NT2/D1 (cell line): ENCODE measurements at places on chromosomes 7 and 10.

DNA sequence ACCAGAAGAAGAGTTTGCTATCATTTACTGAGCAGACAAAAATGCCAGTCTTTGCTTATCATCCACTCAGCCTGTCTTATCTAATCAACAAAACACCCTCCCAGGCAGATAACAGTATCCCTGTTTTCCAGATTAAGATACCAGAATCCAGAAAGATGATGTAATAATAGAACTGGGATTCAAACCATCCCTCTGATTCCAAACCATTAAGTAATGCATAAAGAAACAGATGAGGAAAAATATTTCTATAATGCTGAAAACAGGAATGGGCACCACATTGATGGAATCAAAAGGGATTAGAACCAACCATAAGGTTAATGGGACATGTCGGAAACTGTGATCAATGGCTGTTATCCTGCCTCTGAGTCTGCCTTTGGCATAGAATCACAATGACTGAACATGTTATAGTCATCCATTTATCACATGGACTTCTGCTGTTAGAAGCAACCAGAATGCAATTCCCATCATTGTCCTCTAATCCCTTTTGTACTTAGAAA is 92.1 kb upstream of the RSU1 start:
- no peak for DNase-seq

DNA sequence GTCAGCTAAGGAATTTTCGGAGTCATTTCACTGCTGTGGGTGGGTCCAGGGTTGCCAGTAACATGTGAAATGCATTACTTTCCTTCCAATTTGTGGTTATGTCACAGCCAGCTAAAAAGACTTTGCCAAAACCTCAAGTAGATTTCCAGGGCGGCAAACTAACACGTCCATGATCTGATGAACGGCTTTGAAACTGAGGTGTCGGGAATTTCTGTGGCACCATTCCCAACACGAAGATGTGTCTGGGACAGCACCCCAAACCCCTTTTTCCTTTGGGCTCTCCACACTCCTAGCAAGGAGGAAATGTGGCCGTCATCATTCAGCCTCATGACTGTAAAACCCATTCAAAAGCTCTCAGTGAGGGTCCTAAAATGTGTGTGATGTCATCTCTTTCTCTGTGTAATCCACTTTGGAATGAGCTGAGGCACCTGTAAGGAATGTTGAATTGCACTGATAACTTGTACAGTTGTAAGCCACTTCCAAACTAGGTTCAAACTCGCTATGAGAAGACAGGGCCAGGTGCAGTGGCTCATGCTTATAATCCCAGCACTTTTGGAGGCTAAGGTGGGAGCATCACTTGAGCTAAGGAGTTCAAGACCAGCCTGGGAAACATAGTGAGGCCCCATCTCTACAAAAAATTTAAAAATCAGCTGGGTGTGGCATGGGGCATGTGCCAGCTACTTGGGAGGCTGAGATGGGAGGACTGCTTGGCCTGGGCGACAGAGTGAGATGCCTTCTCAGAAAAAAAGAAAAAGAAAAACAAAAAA is 146.1 kb upstream of the FRMD4A start:
- no peak for DNase-seq

GRCh38 chr7:53984776-53985175 is 557.4 kb upstream of the VSTM2A start:
- no peak for DNase-seq

DNA sequence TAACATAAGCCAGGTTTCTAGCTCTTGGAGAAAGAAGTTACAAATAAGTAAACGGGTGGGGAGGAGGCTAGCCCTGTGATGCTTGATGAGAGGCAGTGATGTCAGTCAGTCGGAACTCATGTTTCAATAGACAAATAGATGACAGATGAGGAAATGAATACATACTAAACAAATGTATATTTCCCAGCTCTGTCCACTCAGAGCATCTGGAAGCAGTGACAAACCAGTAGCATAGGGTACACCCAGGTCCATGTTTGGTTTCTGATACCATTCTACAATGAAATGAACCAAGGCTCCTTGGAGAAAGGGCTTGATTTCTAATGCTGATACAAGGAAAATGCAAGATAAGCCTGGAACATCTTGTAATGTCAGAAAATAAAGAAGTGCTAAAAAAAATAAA is 30.6 kb downstream of the PODXL start:
- DNase-seq = no peak

GRCh38 chr10:4770801-4771553 is 55.0 kb upstream of the AKR1E2 start:
- DNase-seq = no peak

DNA sequence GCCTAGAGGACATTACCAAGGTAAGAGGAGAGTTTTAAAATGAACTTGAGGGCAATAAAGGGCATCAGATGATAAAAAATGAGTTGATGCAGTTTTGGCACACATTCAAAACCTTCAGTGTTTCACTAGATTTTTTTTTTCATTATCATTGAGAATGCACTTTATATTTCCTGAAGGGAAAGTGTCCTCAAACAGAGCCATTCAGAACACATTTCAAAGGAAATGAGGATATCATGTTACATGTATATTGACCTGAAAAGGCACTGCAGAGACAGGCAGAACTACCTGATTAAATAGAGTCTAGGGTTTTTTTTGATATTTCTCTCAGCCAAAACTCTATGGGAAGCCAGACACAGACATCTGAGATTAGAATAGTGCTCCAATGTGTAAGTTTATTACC is 454.0 kb downstream of the NEBL start:
- DNase-seq = no peak

GRCh38 chr10:15787426-15787825 is 67.7 kb upstream of the ITGA8 start:
- no peak for DNase-seq

DNA sequence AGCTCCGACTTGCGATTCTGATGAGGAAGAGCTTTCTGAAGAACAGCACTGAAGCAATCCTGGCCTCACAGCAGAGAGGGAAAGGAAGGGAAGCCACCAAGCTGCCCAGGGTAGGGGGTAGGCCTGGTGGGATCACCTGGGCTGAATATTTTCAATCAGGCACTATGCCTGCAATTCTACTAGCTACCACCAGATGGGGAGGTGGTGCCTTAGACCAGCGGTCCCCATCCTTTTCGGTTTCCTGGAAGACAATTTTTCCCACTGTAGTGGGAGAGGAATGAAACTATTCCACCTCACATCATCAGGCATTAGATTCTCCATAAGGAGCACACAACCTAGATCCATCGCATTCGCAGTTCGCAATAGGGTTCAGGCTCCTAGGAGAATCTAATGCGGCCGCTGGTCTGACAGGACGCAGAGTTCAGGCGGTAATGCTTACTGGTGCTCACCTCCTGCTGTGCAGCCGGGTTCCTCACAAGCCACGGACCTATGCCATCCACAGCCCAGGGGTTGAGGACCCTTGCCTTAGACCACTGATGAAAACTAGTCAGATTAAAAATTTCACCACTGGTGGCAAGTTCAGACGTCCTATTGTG is 2.7 kb downstream of the LRRC20 start:
- DNase-seq = no peak

DNA sequence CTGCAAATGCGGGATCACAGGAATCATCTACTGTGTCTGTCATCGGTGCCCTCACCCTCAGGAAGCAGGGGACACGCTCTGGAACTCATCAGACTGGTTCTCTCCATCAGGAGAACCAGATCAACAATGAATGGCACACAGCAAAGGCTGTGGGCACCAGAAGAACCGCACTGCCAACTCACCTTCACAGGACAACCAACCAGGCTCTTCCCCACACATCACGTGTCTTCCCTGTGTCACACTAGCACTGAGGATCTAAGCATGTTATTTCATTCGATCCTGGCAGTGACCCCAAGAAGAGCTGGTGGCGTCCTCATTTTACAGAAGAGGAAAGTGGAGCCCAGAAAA is 106.1 kb downstream of the TNS3 start:
- no peak for DNase-seq

DNA sequence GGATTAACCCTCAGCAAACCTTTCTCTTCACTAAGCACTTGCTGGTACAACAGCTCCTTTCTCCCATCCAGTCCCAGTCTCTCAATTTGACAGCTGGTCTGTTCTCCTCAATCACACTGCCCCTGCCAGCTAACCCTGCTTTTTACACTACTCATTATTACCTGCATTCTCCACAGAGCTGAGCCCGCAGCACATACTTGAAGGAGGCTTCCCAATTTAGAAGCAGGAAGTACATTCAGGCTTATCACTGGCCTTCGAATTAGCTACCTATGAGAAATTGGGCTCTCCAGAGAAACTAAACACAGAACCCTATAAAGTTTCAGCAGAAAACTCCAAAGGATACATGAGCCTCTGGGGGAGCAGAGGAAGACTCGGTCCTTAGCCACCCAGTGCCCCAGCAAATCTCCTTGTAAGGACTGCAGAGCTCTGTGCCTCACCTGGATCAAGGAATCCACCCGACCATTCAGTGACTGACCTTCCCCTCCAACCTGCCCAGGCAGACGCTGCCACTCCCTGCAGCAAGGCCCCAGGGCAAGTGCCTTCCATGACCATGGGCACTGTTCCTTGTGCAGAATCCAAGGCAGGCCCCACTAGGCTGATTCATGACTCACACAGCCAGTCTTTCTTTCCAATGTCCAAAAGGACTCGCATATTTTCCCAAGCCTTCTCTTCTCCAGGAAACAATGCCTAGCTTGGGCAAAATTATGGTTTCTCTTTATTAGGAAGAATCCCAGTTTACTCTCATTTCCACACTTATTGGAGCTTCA is 68.0 kb downstream of the VOPP1 start:
- DNase-seq = no peak

DNA sequence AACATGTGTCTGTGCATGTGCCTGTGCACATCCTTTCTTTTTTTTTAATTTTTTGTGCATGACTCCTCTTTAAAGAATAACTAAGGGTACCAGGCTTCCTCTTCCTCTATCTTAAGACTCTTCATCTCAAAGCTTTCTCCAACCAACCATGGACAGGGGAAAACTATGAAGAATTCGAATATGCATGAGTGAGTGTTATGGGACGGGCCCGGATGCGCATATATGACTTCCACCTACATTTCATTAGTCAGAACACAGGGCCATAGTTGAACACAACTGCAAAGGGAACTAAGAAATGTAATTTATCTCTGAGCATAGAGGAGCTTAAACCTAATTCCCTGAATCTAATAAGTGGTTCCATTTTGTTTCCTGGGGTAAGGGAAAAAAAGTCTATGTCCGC is 270.3 kb upstream of the SORCS1 start:
- no peak for DNase-seq

GRCh38 chr10:76436981-76437380 is 1005.6 kb downstream of the LRMDA start:
- DNase-seq = no peak

DNA sequence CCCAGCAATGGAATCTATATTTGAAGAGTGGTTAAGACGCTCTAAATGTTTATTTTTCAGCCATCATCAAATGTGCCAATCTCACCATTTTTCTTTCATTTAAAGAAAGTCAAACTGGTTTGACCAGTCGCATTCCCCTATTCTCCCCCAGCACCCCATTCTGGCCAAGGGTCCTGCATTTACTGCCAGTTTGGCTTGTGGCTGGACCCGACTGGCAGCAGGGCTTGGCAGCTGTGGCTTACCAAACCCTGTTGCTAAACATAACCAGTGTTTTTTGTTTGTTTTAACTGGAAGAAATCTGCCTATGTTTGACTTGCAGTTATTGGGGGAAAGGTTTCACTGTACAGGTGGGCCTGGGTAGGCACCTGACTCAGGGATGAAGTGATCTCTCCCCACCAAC is 116.3 kb downstream of the CYP26A1 start:
- no peak for DNase-seq

DNA sequence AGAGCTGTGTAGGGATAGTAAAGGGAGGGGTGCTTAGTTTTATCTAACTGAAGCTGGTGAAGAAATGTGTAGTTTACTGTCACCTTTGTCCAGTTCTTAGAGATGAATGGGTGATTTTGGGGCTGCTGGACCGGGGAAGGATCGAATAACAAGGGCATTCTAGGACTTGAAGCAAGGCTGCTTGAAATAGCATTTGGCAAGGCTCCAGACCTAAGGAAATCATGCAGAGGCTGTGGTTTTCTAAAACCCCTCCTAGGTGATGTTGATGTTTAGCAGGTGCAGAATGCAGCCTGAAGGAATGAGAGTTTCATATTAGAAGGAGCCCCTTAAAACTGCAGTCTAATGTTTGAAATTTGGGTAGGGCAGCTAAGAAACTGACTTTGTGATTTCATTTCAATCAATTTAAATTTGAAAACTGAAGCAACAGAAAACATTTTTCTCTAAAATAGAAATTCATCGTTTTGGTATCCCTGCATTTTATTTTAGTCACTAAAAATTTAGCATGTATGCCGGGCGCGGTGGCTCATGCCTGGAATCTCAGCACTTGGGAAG is 68.5 kb downstream of the TET1 start:
- no peak for DNase-seq

GRCh38 chr7:141076377-141076776 is 2.5 kb downstream of the TMEM178B start:
- DNase-seq = no peak

DNA sequence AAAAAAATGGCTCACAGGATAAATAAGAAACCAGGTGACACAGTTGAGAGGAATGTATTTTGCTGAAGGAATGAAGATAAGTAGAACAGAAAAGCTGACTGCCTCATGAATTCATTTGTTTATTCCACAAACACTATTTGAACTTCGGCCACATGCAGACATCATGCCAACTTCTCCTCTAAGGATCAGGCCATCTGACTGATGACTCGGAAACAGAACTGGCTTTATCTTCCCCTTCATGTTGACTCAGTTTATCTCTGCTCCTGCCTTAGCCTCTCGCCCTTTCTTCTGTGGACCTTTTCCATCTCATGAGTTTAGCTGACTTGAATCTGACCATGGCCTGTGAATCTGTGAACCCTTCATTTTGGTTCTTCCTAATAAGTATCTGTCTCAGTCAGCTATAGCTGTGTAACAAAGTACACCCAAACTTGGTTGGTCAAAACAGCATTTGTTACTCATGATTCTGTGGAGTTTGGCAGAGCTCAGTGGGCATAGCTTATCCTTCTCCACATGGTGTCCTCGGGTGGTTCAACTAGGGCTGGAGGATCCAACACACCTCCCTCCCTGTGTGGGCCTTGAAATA is 44.0 kb upstream of the GRID1 start:
- DNase-seq = no peak

DNA sequence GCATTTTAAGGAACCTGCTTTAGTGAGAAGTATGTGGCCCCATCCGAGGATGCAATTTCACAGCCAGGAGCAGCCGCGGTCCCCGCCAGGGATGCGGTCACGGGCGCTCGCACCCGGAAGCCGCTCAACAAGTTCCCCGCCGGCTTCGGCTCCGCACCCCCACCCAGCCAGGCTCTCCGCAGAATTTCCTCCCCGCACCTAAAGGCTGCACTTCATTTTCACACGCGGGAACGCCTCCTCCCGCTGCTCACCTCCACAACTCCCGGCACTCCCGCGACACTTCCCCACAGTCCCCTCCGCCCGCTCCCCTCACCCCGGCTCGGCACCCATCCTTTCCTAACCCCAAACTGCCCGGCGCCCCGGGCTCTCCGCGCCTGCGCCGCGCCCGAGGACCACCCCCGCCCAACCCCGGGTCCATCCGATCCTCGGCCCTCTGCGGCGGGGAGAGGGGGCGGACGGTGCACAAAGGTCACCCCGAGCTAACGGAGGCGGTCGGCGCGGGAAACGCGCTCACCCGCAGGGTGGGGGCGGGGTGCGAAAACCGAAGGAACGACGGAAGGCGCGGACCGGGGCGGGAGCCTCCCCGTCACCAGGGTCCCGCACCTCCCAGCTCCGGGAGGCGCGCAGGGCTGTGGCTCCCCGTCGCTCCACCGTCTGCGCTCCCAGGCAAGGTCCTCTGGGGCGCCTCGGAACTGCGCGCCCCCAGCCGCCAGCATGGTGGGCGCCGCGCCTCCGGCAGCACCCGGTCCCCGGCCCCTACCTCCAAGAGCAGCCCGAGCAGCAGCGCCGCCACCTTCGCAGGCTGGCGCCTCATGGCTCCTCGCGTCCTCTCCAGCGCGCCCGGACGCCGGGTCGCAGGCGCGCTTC is 558 bp downstream of the VOPP1 start:
- no peak for DNase-seq

GRCh38 chr10:123458933-123459332 is 207.2 kb upstream of the GPR26 start:
- no peak for DNase-seq
